Heart left ventricle (tissue), 16 donors: ENCODE measurements at places on chromosomes 1 and 21. TPM values are rescaled to one million over a fixed set of nuclear protein-coding genes. Genes with fewer than 3 reads are reported as not detected.
A peak's percentile ranks its signal among the peaks of the same experiment; 100 is the strongest.

GRCh38 chr1:80847904-80848303 is 952.8 kb upstream of the ADGRL2 start:
- H3K4me1 ChIP-seq = no peaks in the 10 kb centered on the region
- no peak overlapping the region for H3K27ac ChIP-seq
- H3K27me3 ChIP-seq = no peaks in the 10 kb centered on the region
- no peaks in the 10 kb centered on the region for H3K36me3 ChIP-seq
- H3K4me3 ChIP-seq = no peak overlapping the region

GRCh38 chr21:44738621-44739020 is 27.2 kb upstream of the TSPEAR start:
- no peak overlapping the region for H3K4me3 ChIP-seq
- no peaks in the 10 kb centered on the region for H3K4me1 ChIP-seq
- H3K36me3 ChIP-seq = no peaks in the 10 kb centered on the region
- no peaks in the 10 kb centered on the region for H3K27me3 ChIP-seq

DNA sequence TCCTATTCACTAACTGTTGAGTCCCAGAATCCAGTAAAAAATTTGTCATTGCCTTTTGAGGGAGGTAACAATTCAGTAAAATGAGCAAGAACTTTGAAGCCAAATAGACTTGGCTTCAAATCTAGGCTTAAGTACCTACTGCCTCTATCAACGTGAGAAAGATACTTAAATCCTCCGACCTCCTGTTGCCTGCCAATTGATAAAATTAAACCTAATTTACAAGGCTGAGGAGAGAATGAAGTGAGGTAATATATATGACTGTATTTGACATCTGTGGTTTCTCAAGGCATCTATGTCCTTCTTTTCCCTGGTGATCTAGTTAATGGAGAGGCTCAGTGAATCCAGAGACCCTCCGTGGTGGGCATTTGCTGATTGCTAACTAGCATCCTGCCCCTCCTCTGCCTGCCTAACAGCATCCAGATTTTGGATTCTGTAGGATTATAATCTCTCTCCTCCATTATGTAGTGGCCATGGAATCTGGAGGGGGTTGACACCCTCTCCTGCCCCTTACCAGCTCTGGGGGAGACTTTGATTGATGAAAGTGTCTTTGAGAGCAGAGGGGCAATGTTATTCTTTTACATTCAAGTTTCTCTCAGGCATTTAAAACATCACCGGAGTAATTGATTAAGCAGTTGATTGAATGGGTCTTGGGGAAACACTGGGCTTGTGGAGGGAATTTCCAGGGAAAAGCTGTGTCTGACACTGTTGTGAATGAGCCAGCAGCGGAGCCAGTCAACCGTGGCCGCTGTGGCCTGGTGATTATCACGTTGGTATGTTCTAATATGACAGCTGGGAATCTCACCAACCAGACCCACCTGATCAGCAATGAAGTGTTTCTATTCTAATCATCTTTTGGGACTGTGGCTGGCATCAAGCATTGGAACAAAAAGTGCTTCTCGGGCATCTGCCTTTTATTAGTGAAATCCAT is 140.7 kb upstream of the FAM78B start:
- H3K4me1 ChIP-seq = peaks cover 2% of the 10 kb centered on the region
- H3K4me3 ChIP-seq = no peak overlapping the region
- peak overlapping the region; percentile 81 for H3K27ac ChIP-seq
- no peaks in the 10 kb centered on the region for H3K36me3 ChIP-seq
- H3K27me3 ChIP-seq = no peaks in the 10 kb centered on the region

DNA sequence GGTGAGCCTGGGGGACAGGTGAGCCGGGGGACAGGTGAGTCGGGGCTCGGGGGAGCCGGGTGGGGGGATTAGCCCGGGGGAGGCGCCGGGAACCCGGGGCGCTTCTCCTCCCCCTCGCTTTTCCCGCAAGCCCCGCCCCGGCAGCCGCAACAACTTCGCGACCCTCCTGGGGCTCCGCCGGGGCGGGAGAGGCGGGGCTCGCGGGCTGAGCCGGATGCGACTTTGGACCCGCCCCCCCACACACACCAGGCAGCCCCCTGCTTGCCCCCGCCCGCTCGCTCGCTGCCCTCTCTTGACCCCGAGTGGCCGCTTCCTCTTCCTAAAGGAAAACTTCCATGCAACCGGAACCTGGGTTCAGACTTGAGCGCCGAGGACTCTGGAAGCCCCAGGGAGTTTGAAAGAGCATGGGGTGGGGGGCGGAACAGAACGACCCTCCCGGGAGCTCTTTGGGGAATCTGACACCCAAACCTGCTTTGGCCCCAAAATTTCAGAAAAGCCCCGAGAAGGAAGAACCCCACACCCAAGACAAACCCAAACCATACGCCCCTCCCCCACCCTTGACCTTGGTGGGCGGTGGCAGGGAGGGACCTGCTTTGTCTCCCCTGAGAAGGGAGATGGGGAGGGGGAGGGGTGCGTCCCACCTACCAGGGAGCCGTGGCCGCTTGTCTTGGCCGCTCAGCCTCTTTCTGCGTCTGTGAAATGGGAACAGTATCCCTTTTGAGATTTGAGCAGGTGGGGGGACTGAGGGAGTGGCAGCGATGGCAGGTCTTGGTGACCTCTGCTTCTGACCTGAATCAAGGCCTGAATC is 550 bp downstream of the ARHGEF16 start:
- peak overlapping the region; percentile 59 for H3K4me3 ChIP-seq
- H3K27ac ChIP-seq = no peak overlapping the region
- no peaks in the 10 kb centered on the region for H3K36me3 ChIP-seq
- DNase-seq = peak; percentile 77
- peaks cover 4% of the 10 kb centered on the region for H3K27me3 ChIP-seq

GRCh38 chr1:215114154-215114933 is 31.8 kb downstream of the KCNK2 start:
- no peak overlapping the region for H3K4me3 ChIP-seq
- no peaks in the 10 kb centered on the region for H3K27me3 ChIP-seq
- H3K36me3 ChIP-seq = no peaks in the 10 kb centered on the region
- no peak for DNase-seq
- H3K4me1 ChIP-seq = no peaks in the 10 kb centered on the region

DNA sequence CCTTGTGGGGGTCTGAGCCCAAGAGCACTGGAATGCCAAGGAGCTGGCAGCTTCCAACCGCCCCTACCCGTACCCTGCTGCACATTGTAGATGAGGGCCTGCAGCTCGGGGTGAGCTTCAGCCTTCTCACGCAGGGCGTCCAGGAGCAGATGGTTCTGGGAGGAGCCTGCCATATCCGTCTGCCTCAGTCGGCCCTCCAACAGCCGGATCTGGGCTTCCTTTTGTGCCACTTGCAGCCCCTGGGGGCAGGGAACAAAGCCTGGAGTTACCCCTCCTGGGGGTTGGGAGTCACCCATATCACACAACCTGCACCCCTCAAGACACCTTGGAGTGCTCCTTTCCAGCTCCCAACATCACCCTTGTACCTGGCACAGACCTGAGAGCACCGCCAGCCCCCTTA is 34.8 kb downstream of the KIF21B start:
- H3K27me3 ChIP-seq = no peaks in the 10 kb centered on the region
- H3K27ac ChIP-seq = no peak overlapping the region
- no peak overlapping the region for H3K4me3 ChIP-seq
- H3K36me3 ChIP-seq = no peaks in the 10 kb centered on the region
- no peaks in the 10 kb centered on the region for H3K4me1 ChIP-seq

GRCh38 chr1:40258445-40258769 is 371 bp downstream of the ZMPSTE24 start:
- H3K4me1 ChIP-seq = peaks cover 40% of the 10 kb centered on the region
- DNase-seq = no peak
- H3K27ac ChIP-seq = peak overlapping the region; percentile 95

GRCh38 chr1:194338241-194338948 is 1152.0 kb upstream of the B3GALT2 start:
- H3K27me3 ChIP-seq = no peaks in the 10 kb centered on the region
- H3K36me3 ChIP-seq = no peaks in the 10 kb centered on the region
- H3K27ac ChIP-seq = no peak overlapping the region

DNA sequence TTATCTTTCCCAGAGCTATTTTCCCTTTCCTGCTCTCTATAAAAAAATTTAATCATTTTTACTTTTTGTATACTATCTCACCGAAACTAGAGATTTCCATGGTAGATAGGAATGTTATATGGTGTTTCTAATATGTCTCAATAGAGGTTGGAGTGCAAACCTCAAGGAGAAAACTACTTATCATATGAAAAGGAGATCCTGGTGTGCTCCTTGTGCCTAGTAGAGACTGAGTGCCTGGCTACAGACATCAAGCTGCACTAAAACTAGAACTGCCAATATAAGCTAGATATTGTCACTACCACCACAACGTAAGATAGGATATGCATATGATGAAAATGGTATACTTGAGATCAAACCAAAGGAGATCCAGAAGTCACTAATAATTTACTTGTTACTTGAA is 67.0 kb downstream of the RGS18 start:
- no peak overlapping the region for H3K27ac ChIP-seq
- no peaks in the 10 kb centered on the region for H3K36me3 ChIP-seq
- no peaks in the 10 kb centered on the region for H3K4me1 ChIP-seq
- H3K4me3 ChIP-seq = no peak overlapping the region
- DNase-seq = no peak
- H3K27me3 ChIP-seq = no peaks in the 10 kb centered on the region

DNA sequence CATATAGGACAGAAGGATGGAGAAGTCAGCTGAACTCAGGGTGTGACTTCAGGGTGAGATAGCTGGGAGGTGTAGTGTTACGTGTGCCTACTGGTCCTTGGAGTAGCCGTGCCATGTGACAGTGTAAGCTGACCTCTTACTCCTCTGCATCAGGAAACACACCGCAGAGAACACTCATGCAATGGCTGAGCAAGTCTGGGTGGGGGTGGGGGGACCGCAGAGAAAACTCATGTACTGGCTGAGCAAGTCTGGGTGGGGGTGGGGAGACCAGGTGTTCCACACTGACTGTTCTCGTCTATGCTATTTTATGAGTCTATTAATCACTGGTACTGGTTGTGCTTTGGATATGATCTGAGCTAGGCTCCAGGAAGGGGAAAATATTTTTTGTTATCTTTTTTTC is 233.1 kb downstream of the PAPPA2 start:
- H3K27me3 ChIP-seq = no peaks in the 10 kb centered on the region
- H3K27ac ChIP-seq = no peak overlapping the region
- peaks cover 13% of the 10 kb centered on the region for H3K4me1 ChIP-seq
- H3K4me3 ChIP-seq = no peak overlapping the region

DNA sequence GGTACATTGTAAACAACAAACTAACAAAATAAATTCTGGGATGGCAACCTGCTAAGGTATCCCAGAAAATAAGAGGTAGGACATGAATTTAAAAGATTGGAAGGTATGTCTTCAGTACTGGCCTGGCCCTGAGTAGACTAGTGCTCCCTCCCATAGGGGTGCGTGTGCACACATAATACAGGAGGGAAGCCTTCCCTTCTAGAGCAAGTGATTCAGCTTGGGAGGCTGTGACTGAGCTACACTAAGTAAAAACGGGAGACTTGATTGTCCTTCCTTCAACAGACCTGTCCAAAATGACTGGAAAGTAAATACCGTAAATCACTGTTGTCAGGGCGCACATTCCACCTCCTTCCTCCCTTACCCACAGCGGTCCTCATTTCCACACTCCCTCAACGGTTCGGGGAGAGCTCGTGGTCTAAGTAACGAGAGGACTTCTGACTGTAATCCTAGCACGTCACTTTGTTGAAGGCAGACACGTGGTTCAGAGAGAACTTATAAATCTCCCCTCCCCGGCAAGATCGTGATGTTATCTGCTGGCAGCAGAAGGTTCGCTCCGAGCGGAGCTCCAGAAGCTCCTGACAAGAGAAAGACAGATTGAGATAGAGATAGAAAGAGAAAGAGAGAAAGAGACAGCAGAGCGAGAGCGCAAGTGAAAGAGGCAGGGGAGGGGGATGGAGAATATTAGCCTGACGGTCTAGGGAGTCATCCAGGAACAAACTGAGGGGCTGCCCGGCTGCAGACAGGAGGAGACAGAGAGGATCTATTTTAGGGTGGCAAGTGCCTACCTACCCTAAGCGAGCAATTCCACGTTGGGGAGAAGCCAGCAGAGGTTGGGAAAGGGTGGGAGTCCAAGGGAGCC is at the start of gene TGFB2:
TSS of gene TGFB2 (plus strand) at position 523 of the 859 bp plus-strand sequence. CDS start 1,366 bp downstream, outside the sequence.
- H3K4me1 ChIP-seq = peaks cover 31% of the 10 kb centered on the region
- peak; percentile 52 for DNase-seq
- peak within 1 kb of the TSS; percentile 82 for H3K27ac ChIP-seq
- no peaks in the 10 kb centered on the region for H3K27me3 ChIP-seq

GRCh38 chr1:110385369-110385768 is 5.5 kb downstream of the SLC16A4 start:
- peaks cover 14% of the 10 kb centered on the region for H3K4me1 ChIP-seq
- no peaks in the 10 kb centered on the region for H3K27me3 ChIP-seq
- H3K36me3 ChIP-seq = no peaks in the 10 kb centered on the region
- no peak overlapping the region for H3K27ac ChIP-seq

- no peaks in the 10 kb centered on the region for H3K4me1 ChIP-seq
- H3K36me3 ChIP-seq = no peaks in the 10 kb centered on the region
- no peaks in the 10 kb centered on the region for H3K27me3 ChIP-seq
- DNase-seq = no peak
These were observed 176.7 kb downstream of the OLFM3 start for GRCh38 chr1:101820071-101820470.

- no peaks in the 10 kb centered on the region for H3K27me3 ChIP-seq
- H3K4me1 ChIP-seq = no peaks in the 10 kb centered on the region
- DNase-seq = no peak
- H3K27ac ChIP-seq = no peak overlapping the region
These were observed 127.4 kb downstream of the UBE2U start for GRCh38 chr1:64330839-64331238.

DNA sequence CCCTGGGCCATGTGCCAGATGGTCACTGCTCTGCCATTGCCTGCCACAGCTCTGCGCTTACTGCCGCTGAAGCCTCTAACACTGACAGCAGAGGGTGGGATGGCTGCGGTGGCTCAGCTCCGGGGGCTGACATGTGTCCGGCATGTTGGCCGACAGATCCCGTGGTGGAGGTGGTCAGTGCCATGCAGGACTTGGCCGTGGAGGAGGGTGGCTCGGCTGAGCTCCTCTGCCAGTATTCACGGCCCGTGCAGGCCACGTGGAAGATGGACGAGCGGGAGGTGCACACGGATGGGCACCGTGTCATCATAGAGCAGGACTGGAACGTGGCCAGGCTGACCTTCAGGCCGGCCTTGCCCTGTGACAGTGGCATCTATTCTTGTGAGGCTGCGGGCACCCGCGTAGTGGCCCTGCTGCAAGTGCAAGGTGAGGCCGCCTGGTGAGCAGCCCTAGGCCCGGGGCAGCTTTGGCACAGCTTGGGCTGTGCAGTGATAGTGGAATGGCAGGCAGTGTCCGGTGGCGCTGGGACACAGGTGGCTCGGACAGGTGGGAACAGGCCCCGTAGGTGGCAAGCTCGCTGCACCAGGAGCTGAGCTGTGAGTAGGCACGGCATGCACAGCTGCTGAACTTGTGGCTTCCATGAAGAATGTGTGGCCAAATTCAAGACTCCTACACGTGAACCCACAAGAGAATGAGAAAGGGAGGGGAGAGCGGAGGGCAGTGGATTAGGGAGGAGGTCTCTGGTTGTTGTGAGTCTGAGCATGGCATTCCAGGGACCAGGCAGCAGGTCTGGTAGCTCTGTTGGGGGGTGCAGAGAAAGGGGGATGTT is 91.8 kb downstream of the TRIM11 start:
- H3K4me3 ChIP-seq = no peak overlapping the region
- H3K27me3 ChIP-seq = no peaks in the 10 kb centered on the region
- H3K27ac ChIP-seq = peak overlapping the region; percentile 63
- no peaks in the 10 kb centered on the region for H3K4me1 ChIP-seq

The PCAT6 gene
- total RNA-seq = 1.0 TPM

The TPRG1L gene
- 48.8 TPM for total RNA-seq

The FAM72C gene
- total RNA-seq = not detected

The CELF3 gene
- total RNA-seq = not detected

The C1orf226 gene
- 8.5 TPM for total RNA-seq

The NBPF10 gene
- total RNA-seq = 0.55 TPM

The COL6A1 gene
- total RNA-seq = 257 TPM

The SPRR1B gene
- not detected for total RNA-seq

The FCRLB gene
- 0.66 TPM for total RNA-seq

The S100A2 gene
- total RNA-seq = 2.7 TPM

The SAMD11 gene
- total RNA-seq = 0.64 TPM

The ASAP3 gene
- 36.1 TPM for total RNA-seq

The EXO1 gene
- total RNA-seq = not detected
